HFFc6 (cell line): ENCODE measurements at places on chromosomes 7 and 10. TPM values are rescaled to one million over a fixed set of nuclear protein-coding genes. Genes with fewer than 3 reads are reported as not detected.

Gene SLC18A3
- total RNA-seq: not detected in 2 replicates

Gene SND1
- 200 to 247 TPM (median 217 TPM) in 3 replicates for total RNA-seq

Gene PRSS37
- not detected in 3 replicates for total RNA-seq

Gene CCZ1B
- 24.7 to 35.9 TPM (median 31.0 TPM) in 3 replicates for total RNA-seq

Gene TMEM139
- 0.25 TPM in 1 of 3 replicates, not detected in the others for total RNA-seq

Gene TMEM213
- not detected in 3 replicates for total RNA-seq

Gene ARMC10
- 38.3 to 44.5 TPM (median 38.9 TPM) in 3 replicates for total RNA-seq

Gene TBC1D12
- total RNA-seq: 5.2 to 5.9 TPM (median 5.5 TPM) in 3 replicates

Gene OR9A2
- total RNA-seq: not detected in 3 replicates

Gene CDC123
- total RNA-seq: 114 to 123 TPM (median 116 TPM) in 3 replicates

Gene CDC14C
- total RNA-seq: not detected in 2 replicates

Gene CYP3A7
- total RNA-seq: not detected in 3 replicates

Gene PCLO
- total RNA-seq: 0.53 to 2.2 TPM (median 0.75 TPM) in 3 replicates

Gene KCP
- not detected in 2 replicates for total RNA-seq

Gene SFTPA1
- total RNA-seq: not detected in 3 replicates

Gene GRM3
- not detected in 3 replicates for total RNA-seq

Gene LLCFC1
- not detected in 2 replicates for total RNA-seq

Gene TFEC
- 0.13 TPM in 1 of 3 replicates, not detected in the others for total RNA-seq

Gene TPST1
- 27.1 to 36.1 TPM (median 30.1 TPM) in 3 replicates for total RNA-seq

Gene ADAMTS14
- 0.04 to 0.13 TPM (median 0.05 TPM) in 3 replicates for total RNA-seq

Gene NEUROD6
- total RNA-seq: not detected in 3 replicates

Gene LRIT2
- not detected in 3 replicates for total RNA-seq

Gene PTF1A
- total RNA-seq: not detected in 3 replicates

Gene PLEKHS1
- 0.12 TPM in 1 of 3 replicates, not detected in the others for total RNA-seq

Gene CALN1
- not detected in 3 replicates for total RNA-seq

Gene LIPN
- not detected in 3 replicates for total RNA-seq

Gene BNIP3
- 79.0 to 106 TPM (median 93.9 TPM) in 3 replicates for total RNA-seq

Gene GALNT17
- total RNA-seq: not detected in 2 replicates

Gene CROT
- total RNA-seq: 14.5 to 16.5 TPM (median 14.7 TPM) in 3 replicates

Gene COL26A1
- not detected in 3 replicates for total RNA-seq

Gene METTL2B
- total RNA-seq: 31.2 to 36.6 TPM (median 31.7 TPM) in 3 replicates

Gene CALML3
- total RNA-seq: not detected in 3 replicates

Gene DRGX
- total RNA-seq: 0.22 to 0.35 TPM in 2 of 3 replicates, not detected in the other

Gene PIP
- total RNA-seq: not detected in 3 replicates

Gene OR6V1
- not detected in 3 replicates for total RNA-seq

Gene NEUROG3
- total RNA-seq: not detected in 2 replicates

Gene FMC1
- 13.7 to 19.2 TPM (median 14.0 TPM) in 3 replicates for total RNA-seq

Gene SMO
- 0.09 and 0.50 TPM in 2 replicates for total RNA-seq

Gene SYT15
- 0.57 to 3.5 TPM (median 1.1 TPM) in 3 replicates for total RNA-seq

Gene CYP26C1
- total RNA-seq: 0.05 TPM in 1 of 3 replicates, not detected in the others

Gene MALRD1
- not detected in 3 replicates for total RNA-seq
